ENCODE measurements at places on chromosomes 11 and 22.

GRCh38 chr11:120055646-120056045, 82.3 kb downstream of the TRIM29 start:
- DNase-seq = no peak

GRCh38 chr11:19311308-19312030, 70.7 kb upstream of the E2F8 start:
- DNase-seq = no peak

- no peak for DNase-seq
These were observed 425.9 kb downstream of the TMEM135 start for GRCh38 chr11:87463486-87464102.

DNA sequence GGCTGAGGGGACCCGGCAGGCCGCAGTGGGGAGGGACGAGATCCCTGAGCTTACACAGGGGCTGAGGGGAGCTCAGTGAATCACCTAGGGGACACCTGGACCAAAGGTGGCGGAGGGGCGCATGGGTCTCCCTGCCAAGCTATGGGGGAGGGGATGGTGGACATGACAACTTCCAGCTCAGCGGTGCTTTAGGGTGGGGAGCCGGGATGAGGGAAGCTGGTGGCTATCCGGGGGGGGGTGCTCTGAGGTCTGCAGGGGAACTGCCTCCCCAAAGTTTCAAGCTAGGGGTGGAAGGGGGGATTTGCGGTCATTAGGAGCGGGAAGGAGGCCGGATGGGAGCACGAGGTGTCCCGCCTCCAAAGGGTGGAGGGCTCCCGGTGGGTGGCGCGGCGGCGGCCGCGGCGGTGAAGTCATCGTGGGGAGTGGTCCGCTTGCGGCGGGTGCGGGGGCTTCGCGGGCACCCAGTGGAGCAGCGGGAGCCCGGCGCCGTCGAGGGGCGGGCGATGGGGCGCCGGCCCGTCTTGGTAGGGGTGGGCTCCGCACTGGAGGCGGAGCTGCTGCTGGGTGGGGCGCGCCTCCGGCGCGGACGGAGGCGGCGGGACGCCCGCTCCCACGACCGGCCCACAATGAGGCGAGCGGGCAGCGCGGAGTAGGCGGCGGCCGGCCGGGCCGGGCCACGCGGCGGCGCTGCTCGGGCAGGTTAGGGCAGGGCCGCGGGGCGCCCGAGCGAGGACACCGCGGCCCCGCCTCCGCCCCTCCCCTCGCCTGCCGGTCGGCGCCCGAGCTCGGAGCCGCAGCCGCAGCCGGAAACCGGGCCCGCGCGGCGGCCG, at the start of gene MICALL1:
Gene MICALL1, plus strand, starts transcription at position 764 of the 830 bp plus-strand sequence. CDS start 126 bp downstream, outside the sequence.
- no peak for DNase-seq

GRCh38 chr11:38937709-38938108, 2339.7 kb upstream of the RAG2 start:
- no peak for DNase-seq

GRCh38 chr11:47177846-47178245, 1.2 kb upstream of the ARFGAP2 start:
- DNase-seq = no peak

DNA sequence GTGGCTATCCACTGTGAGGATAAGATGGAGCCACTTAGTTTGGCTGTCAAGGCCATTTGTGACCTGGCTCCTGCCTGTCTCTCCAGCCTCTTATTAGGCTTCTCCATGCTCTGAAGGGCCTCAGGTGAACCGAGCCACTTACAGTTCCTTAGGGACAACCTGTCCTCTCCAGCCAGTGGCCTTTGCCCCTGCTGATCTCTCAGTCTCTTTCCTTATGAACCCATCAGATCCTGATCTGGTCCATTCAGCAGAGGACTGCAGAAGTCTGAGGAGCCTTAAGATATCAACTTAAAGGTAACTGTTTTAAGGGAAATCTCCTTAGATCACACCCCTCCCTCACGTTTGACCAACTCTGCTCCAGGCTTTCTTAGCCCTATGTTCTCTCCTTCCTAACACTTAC, 2.4 kb downstream of the DUSP18 start:
- DNase-seq = no peak

- DNase-seq = no peak
These were observed 38.5 kb upstream of the LRRC4C start for GRCh38 chr11:41497974-41498373.

DNA sequence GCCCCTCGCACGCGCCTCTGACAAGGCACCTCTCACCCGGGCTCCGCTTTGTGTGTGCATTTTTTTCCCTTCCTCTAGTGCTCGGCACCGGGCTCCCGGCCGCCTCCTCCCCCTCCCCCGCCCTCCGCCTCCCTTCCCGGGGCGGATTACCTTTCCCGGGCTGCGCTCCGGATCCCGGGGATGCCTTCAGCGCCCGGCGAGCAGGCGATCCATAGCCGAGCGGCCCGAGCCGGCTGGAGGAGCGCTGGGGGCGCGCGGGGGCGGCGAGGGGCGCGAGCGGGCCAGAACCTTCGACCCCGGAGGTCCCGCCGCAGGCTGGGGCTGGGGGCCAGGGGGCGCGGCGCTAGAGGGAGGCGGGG, 282 bp downstream of the MPPED2 start:
- no peak for DNase-seq

- no peak for DNase-seq
These were observed 12.5 kb downstream of the SCGB1A1 start for GRCh38 chr11:62431171-62431901.

DNA sequence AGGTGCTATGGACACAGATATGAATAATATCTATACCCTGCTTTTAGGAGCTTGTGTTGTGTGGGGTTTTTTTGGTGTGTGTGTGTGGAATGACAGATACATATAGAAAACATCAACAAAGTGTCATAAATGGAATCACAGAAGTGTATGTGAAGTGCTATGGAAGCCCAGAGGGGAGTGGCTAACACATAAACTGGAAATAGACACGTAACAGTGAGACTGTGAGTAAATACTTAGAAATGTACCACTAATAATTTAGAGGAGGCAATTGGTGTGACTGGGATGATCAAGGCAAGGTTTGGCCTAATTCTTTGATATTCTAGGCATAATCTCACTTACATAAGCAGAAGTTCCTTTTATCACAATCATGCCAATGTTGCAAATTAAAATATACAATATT, 169.3 kb upstream of the TENM4 start:
- no peak for DNase-seq

DNA sequence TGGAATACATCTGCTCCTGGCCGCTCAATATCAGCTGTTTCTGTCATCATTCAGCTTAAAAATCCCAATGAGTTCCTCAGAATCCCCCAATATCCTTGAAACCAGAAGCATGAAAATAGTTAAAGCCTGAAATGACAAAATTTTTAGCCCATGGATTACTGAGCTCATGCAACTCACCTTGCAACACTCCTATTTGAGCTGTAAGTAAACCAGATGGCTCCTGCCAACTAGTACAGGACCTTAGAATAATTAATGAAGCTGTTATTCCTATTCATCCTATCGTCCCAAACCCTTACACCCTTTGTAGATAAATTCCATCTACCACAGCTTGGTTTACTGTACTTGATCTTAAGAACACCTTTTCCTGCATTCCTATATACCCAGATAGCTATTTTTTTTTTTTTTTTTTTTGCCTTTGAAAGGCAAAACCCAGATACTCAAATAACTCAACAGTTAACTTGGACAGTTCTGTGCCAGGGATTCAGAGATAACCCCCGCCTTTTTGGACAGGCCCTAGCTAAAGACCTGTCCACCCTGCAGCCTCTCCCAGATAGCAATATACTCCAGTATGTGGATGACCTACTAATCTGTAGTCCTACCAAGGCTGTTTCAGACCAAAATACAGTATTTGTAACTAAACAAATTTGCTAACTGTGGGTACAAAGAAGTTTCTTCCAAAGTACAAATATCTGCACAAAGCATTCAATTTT, 10.1 kb upstream of the BTBD10 start:
- no peak for DNase-seq

DNA sequence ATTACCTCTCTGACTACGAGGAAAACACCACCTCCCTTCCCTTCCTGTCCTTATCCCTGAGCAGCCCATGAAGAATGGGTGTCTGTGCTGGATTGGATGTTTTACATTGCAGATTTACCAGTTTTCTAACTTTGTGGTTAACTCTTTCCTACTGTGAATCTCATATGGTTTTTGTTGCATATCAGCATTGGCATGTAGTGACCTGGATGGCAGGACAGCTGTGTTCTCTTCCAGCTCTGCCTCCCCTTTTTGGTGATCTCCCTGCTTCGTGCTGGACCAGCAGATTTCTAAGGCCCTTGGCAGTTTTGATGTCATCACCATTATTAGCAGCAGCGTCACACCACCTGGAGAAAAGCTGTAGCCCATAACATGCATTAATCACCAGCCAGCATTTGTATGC, 26.7 kb downstream of the OR6Q1 start:
- DNase-seq = no peak

DNA sequence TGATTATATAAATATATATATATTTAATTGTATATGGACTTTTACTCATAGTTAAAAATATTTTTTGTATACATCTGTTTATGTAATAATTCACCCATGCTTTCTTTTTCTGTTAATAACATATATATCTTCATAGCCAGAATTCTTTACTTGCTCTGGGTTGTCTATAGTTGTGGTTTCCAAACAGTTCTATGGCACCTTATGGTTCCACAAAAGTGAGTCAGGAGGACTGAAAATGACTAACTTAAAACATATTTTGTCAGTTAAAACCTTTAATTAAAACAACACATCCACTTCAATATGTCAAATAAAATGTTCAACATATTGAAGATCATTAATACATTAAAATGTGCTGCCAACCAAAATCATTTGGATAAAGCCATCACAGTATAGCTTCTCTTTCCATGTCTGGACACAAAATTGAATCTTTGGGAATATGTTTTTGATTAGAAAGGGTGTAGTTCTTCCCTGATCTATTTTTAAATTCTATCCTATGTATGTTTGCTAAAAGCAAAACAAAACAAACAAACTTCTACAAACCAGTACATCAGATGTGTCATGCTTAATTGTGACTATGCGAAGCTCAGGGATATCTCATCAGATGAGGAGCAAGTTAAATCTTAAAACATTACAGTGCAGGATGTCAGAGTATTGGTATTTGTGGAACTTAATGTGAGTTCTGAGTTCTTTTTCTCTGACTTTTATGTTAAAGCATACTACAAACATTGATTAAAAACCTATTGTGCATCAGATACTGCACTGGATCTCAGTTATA, 1488.4 kb upstream of the TENM4 start:
- DNase-seq = no peak

- no peak for DNase-seq
These were observed at the start of gene KIRREL3 for GRCh38 chr11:127000291-127000968. KIRREL3 (minus strand) TSS chr11:127000770.

DNA sequence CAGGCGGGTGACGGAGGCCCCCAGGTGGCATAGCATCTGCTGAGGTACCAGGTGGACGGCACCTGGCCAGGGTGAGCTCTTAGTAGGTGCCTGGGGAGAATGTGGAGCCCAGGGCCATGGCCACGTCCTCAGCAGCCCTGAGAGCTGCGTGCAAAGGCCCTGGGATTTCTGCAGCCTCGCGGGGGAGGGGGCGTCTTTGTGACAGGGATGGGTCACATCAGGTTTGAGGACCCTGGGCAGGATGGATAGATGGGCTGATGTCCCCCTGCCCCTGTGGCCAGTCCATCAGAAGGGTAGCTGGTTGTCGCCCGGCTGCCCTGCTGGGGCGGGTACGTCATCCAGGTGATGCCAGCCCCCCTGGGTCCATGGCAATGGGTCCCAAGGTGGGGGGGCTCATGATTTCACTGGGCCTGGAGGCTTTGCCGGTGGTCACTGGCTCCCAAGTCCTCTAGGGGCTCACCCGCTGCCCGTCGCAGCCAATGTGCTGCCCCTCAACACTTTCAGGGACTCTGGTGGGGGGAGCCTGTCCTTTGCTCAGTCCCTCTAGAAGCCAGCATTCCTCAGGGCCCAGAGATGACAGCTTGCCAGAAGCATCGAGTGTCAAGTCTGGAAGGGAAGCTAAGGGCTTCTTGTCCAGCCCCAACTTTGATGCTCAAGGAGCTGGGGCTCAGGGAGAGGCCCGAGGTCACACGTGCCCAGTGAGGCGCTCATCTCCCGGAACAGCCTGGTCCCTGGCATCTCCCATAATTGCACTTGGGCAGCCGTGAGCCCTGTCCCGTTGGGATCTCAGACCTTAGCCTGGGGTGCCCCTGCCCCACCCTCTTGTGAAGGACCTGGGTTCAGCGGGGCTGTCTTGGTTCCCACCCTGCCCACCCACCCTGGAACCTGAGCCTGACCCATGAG, 777 bp downstream of the TBX10 start:
- no peak for DNase-seq

DNA sequence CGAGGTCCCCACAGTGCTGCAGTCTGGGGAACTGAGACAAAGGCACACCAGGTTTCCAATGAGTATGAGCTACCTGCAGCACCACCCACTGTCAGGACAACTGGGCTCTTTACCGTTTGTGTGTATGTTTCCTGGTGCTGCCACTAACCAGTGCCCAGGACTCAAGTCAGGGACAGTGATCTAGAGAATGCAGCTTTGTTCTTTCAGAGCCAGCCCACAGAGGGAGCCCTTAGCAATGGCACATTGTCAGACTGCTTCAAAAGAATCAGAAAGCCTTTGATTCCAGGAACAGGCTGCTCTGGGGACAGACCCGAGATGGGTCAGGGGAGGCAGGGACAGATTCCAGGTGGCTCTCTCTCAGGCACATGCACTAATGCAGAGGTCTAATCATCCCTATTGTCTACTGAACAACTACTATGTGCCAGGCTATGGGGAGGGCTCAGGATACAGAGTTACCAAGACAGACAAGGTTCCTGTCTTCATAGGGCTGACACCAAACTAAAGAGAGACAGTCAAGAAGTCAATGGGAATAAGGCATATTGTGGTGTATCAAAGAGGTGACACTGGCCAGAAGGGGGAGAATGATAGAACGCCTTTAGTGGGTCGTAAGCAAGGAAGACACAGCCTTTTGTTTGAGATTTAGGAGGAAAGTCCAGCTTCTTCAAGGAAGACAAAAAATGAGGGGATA, 103.7 kb downstream of the VPREB1 start:
- no peak for DNase-seq

DNA sequence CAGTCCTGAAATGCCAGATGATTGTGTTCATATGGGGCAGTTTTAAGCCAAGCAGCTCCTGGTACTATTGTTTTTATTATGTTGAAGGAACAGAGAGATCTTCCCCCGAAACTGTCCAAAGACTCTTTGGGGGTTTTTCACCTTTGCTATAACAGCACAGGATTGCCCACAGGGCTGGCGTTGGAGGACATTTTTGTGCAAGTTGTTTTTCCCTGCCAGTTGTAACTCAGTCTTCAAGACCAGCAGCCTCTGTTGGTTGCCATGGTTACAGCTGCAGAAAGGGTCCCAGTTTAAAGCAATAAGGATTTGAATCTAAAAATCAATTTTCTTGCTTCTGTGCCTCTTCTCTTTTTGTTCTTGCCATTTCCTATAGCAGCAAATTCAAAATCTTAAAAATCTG, 45.4 kb upstream of the YWHAH start:
- DNase-seq = no peak

DNA sequence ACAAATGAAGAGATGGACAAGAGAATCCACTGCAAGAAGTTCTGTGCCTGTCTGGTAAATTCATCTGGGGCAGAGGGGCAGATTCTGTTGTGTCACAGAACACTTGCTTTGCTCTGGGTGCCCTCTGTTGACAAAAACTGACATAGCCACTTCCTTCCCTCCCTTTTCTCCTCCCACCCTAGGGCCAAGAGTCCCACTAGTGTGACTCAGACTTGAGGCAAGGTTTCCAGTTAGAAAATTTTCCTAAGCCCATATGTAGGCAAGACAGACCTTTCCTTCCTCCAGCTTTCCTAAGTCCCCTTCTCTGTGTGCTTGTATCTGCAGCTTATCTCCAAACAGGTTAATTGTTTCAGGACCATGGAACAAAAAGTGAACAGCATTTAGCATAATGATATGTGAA, 106.8 kb downstream of the RBFOX2 start:
- no peak for DNase-seq

- no peak for DNase-seq
These were observed 13.8 kb downstream of the FADS2 start for GRCh38 chr11:61841636-61842527.
